GM23248 (cell line): ENCODE measurements at places on chromosomes 4 and X.

DNA sequence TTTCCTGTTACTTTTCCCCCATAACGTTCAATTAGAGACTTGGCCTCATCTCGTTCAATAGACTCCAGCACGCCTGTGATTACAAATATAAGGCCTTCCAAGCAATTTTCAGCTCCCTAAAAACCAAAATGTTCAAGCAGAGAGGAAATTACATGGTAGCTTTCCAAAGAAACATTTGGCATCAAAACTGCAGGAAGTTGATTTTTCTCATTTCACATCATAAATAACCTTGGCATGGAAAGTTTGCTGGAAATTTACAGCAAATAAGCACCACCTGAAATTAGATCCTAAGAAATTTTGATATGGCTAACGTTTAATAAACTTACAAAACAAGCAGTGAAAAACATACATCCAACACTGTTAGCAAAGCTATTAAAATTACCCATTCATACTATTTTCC lies 53.3 kb downstream of the RFC1 start:
- no peak for DNase-seq

DNA sequence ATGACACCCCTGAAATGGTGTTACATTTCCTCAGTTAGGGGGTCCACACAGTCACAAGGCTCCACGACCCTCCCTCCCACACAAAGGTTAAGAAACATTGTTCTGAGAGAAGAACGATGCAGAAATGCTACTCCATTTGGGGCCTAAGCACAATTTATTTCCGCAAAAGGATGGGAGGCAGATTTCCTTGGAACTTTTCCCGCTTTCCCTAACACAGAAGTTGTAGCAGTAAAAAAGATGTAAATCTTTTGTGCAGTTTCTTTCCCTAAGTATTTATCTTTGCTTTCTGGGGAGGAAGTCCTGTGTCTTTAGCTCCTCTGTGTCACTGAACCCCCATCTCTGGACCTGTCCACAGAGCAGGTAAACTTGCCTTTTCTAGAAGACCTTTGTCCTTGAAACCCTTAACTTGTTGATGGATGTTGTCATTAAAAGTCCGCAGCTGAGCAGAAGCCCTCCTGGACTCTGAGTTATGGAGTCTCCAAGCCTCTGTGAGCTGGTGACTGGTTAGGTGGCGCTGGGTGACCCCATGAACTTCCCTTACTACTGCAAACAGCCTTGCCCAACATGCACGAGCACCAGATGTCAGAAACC lies 67.2 kb upstream of the SHISA3 start:
- no peak for DNase-seq

DNA sequence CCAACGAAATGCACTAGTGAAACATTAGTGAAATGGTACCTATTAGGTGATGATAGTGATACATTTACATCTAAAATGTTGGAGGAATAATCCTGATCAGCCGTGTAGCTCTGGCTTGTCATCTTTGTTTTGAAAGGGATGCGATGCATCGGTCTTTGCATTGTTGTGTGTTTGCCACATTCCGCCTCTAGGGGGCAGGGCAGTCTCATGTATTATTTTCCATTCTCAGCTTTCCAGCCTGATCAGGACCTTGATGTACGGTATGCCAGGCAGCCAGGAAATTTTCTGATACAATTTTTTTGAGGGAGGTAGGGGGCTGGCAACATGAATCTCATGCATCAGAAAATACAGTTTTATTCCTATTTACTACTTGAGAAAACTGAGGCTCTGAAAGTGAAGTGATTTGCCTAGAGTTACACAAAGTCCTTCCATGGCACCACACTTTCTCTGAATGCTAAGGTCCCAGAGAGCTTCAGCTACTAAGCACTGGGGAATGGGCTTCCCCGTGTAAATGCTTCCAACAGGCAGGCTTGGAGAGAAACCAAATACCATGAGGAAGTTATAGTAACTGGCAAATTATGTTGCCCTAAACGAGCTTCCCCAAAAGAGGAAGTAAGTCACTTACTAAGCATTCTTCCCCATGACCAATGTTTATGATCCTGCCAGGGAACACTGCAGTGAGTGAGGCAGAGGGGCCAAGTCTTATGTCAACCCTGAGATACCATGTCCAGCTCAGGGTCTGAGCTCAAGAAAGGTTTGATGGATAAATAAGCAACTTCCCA lies 31.8 kb upstream of the IQSEC2 start:
- DNase-seq: peak; percentile 71

DNA sequence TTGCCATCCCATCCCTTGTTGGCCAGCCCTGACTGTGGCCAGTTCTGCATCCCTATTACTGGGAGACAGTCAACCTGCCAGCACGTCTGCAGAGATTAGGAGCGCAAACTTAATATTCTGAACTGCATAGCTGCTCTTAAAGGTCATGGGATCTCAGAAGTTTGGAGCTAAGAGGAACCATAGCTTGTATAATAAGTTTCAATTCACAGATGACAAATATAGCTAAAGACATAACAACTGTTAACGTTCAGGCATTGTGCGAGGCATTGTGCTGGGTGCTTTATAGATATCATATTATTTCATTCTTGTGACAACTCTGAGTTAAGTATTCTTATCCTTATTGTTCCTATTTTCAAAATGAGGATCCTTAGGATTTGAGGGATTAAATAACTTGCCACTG lies 3.7 kb downstream of the SCARB2 start:
- DNase-seq: no peak

- peak; percentile 39 for DNase-seq
These were observed 6.7 kb downstream of the GPR34 start for GRCh38 chrX:41695426-41695825.

DNA sequence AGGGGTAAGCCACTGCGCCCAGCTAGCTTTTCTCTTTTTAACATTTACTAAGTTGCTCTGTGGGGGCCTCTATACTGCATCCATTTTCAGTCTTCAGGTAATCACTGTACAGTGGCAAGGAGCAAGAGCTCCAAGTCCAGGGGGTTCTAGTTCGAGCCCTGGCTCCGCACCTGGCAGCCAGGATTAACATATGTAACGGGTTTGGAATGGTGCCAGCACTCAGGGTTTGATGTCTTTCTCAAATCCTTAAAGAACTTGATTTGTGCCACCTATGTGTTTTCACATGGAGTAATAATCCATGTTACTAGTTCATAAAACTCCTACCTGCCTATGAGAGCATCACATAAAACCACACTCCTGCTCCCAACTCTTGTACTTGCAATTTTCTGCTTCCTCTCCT lies 4.5 kb downstream of the GRPEL1 start:
- no peak for DNase-seq

- DNase-seq: peak; percentile 12
These were observed 31.3 kb downstream of the NYX start for GRCh38 chrX:41478381-41478911.

GRCh38 chrX:119130911-119131310 lies 3.3 kb upstream of the KIAA1210 start:
- DNase-seq: no peak

DNA sequence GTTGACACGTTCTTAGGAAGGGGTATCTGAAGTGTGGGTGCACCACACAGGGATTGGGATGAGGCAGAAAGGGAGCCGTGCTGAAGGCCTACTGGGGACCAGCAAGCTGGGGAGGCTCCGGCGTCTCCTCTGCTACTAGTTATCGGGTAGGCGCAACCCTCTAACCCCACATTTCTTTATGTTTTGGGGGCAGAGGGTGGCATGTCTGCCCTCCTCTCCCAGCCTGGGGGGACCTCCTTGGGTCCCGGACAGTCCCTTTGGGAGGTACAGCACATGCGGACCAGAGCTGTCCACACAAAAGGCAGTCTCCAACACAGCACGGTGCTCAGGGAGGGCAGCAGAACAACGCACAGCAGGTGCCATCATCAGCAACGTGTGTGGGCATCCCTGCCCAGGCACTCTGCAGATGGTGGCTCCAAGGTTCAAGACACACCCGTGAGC lies 33.2 kb downstream of the WDR1 start:
- no peak for DNase-seq

- peak; percentile 73 for DNase-seq
These were observed 81.5 kb upstream of the EGFL6 start for GRCh38 chrX:13487731-13488505.
